CD4-positive, alpha-beta T cell treated with Interleukin-21 for 1 hour (primary cell): ENCODE measurements at places on chromosomes 1 and 21.

- no peak for DNase-seq
These were observed 13.4 kb downstream of the TNFRSF8 start for GRCh38 chr1:12076425-12077005.

GRCh38 chr1:65316233-65316632 is 6.9 kb downstream of the DNAJC6 start:
- no peak for DNase-seq

GRCh38 chr1:16145662-16146278 is 10.1 kb downstream of the EPHA2 start:
- DNase-seq = no peak

DNA sequence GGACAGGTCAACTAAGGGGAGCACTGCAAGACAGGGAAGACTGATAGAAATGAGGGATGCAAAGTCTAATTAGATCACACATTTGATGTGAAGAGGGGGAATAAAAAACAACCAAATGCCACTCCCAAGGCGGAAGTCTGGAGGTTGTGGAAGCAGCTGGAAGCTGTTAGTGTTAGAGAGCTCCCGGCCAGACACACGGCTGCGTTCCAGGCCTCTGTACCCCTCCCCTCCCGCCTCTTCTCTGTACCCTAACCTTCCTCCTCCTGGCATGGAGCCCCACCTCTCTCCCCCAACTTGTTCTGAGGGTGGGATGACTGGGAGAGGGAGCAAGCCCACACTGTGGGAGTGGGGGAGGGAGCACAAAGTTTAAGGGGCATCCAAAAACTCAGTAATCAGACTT is 67.0 kb downstream of the PLEKHA6 start:
- no peak for DNase-seq

GRCh38 chr1:243379706-243380105 is 123.9 kb downstream of the SDCCAG8 start:
- DNase-seq = no peak
